ENCODE measurements at places on chromosomes 2 and 18.

DNA sequence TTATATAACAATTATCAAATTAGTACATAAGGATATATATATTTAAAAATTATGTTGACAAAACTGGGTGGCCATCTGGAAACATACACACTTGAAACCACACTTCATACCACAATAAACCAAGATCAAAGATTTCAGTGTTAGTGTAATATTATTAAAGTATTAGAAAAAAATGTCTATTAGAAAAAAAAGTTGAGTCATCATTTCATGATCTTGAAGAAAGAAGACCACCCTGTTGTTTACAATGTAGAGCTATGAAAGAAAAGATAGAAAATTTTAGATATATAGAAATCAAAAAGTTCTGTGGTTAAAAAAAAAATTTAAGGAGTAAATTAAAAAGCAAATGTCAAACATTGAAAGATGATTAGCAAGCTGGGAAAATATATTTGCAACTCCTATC is 224.5 kb upstream of the CDH20 start:
- no peak for DNase-seq

DNA sequence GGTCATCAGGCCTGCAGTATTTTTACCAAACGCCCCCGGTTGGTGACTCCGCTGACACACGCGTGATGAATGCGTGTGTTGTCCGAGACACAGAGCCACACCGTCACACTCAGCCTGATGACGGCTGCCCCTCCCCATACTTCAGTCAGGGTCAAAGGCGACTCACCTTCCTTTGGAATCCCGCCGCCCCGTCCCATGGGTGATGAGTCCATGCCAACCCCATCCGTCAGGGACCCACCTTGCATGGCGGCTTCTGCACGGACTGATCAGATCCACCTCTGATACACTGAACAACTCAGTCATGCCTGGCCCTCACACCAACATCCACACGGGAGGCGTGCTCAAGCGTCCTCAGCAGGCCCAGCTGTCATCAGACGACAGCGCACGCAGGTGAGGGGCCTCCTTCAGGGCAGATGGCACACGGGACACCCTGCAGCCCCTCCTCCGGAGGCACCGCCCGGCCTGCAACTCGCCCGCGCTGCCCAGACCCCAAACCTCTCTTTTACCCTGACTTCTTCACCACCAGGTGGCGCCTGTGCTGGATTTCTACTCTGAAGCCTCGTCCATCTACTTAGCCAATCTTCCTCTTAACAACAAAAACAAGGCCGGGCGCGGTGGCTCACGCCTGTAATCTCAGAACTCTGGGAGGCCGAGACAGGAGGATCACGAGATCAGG is 89.2 kb downstream of the ZNF516 start:
- DNase-seq: no peak

GRCh38 chr2:182924306-182924705 is 57.9 kb upstream of the FRZB start:
- DNase-seq: no peak

DNA sequence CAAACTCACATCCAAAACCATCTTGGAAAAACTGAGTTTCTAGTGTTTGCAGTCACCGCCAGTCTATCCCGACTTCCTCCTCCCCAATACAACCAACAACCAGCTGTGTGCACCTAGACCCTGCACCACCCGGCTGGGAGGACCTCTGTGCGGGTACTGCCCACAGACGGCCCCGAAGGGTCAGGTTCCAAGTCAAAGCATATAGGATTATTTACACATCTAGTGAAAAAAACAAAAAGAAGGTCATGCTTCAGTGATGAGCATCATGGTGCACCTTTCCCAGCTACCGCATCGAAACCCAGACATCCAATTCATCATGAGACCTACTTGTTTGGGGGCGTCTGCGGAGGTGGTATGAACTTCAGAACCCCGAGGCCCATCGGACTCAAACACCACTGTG is 124.8 kb downstream of the ZNF516 start:
- DNase-seq: no peak

Measured in occipital lobe (tissue), 3 donors.